Activated T-cell treated with anti-CD3 and anti-CD28 coated beads, Interleukin-2, amount 50 U/mL, for 24 hours (primary cell): ENCODE measurements at places on chromosomes 16 and 17.

DNA sequence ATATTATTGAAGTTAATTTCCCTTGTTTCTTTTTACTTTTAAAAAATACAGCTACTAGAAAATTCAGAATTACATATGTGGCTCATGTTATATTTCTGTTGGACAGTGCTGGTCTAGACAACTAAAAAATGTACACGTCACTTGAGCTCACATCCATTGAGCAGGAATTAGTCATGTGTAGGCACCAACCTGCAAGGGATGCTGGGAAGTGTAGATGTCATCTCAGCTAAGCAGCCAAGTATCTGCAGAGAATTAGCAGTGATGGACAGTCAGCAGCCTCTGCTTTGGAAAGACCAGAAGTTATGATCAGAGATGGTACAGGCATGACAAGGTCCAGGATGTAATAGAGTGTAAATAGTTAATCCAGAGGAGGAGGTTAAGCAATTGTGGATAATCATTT, 87.1 kb upstream of the HS3ST2 start:
- DNase-seq: no peak

GRCh38 chr16:48330841-48331192, 54.4 kb downstream of the SIAH1 start:
- no peak for DNase-seq

GRCh38 chr17:48553826-48554225, 8.9 kb upstream of the HOXB2 start:
- no peak for DNase-seq

DNA sequence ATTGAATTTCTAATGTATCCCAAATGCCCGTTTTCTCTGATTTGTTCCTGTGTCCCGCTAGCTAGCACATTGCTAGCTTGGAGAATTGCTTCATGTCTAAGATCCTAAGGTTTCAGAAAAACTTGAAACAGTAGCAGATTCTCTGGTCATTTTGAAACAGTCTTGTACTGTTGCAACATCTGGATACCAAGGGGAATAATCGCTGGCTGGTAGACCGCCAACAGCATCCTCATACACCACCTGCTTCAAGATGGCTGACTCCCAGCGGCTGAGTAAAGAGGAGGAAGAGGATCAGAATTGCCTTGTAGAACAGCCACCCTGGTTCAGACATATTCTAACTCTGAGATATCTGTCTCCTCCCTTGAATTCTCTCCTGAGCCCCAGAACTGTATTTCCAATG, 226.7 kb upstream of the ELAC2 start:
- DNase-seq: no peak

GRCh38 chr16:69626256-69626655, 60.5 kb downstream of the NFAT5 start:
- no peak for DNase-seq

GRCh38 chr16:85555719-85556455, 57.2 kb upstream of the GSE1 start:
- DNase-seq: no peak

DNA sequence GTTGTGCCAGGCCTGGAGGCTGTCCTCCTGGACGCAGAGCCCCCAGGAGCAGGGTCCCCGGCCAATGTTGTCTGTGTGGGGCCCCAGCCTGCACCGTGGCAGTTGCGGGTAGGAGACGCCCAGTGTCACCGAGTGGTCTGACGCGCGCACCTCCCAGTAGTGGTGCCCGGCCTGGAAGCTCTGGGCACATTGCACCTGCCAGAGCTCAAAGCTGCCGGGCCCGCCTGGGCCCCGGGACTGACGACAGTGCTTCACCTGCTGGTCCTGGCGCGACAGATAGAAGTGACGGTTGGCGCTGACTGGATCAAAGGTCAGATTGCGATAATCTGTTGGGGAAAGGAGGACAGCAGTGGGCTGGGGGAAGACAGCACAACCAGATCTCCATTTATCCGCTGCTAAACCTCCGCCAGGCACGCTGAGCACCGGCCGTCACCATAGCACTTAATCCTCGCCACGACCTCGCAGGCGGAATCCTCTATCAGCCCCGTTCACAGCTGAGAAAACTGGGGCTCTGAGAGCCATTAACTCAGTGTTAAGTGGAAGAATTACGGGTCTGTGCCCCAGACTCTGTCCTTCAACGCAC, 5.6 kb downstream of the TRIM65 start:
- DNase-seq: no peak

GRCh38 chr16:74623214-74623838, 16.4 kb upstream of the GLG1 start:
- DNase-seq: peak; percentile 37

DNA sequence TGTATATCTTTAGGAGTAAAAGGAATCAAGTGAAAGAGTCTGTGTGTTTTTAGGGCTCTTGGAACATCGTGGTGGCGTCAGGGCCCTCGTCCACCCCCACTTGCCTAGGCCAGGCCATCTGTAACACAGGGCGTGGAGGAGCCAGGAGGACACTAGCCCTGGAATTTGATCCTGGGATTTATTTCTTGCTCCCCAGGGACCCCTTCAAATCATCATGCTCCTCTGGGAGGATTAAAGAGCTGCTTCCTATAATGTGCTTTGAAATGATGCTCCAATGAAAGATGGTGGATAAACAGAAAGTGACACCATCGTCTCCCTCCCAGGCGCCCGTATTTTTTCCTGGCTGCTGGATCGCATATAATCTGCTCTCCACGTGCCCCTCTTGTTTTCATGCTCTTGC, 113.3 kb downstream of the AATF start:
- no peak for DNase-seq

DNA sequence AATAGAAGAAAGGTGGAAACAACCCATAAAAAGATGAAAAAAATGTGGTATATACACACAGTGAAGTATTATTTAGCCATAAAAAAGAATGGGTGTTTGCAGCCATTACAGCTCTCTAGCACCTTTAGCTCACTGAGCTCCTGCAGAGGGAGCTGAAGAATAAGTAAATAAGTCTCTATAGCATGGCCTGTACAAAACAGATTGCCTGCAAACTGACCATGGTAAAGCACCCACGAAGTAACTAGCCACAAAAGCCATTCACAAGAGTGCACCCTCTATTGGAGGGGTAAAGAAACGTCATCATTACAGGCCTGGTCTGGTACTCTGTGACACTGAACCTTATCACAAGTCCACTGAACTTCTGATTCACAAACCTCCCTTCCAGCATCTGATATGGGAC, 76.3 kb downstream of the USP32 start:
- no peak for DNase-seq

DNA sequence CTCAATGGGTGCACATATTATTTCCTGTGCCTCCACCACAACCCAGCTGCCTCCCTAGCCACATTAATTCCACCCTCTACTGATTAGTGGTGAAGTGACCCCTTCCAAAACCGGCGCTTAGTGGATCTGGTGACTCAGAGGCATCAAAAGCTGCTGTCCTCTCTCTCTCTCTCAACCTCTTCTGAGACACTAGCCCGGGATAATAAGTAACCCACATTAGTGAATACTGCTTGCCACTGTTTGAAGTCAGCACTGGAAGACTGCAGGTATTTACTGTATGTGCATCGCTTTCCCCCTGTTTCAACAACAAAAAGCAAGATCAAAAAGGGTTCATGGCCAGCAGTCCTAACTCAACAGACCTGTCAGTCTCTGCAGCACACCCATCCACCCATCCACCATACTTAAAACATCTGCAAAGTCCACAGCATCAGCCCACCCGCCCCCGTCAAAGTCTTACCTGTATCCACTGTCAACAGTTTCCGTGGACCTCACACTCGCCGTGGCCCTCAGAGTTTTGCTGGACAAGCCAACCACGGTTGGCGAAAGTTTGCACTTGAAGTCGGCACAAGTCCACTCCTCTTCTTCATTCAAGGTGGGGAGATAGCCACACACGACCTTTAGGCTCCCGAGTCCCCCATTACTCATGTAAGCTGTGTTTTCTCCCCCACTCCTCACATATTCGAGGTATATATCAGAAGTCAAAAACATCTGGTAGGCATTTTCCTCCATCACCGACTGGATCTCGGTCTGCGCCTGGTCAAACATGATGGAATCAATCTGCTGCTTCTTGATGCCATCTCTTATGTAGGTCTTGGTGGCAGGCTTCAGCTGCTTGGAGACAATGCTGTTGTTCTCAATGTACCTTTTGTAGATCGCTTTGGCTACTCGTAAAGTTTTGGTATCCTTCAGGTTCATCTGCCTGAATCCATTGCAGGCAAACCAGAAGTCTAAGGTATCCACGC, 3.8 kb downstream of the AXIN2 start:
- DNase-seq: no peak

GRCh38 chr17:66348584-66349165, 46.3 kb downstream of the PRKCA start:
- no peak for DNase-seq

- DNase-seq: peak; percentile 28
Observed at GRCh38 chr16:27243725-27244362, 24.7 kb downstream of the NSMCE1 start.

- no peak for DNase-seq
Observed at GRCh38 chr16:50437769-50438437, 69.1 kb upstream of the BRD7 start.

DNA sequence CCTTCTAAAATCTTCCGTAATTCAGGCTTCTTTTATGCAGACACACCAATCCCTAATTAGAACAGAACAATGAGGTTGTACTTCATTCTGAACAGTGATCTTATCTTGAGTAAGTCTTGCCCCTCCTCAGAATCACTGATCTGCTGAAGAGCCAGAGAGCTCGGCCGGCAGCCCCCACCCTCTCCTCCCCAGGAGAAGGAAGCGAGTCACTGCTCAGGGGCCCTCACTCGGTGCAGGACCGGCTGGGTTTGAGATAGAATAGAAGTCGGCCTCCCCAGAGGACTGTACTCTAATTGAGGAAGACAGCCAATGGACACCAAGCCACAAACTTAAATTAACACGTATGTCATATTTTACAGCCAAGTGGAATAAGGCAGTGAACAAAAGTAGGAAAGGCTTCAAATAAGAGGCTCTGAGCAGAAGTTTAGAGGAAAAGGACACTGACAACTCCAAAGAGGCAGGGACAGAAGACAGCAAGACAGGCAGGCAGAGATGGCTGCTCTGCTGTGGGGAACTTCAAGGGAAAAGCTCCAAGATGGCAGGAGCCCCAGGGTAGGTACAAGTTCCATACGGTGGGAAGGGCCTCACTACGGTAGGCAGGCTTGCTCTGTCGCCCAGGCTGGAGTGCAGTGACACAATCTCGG, 18.6 kb downstream of the CREBBP start:
- no peak for DNase-seq

GRCh38 chr17:41396996-41397660, at the start of gene KRT31:
Gene KRT31, minus strand, starts transcription at chr17:41397608. Its CDS starts 69 bp downstream, at chr17:41397539.
- no peak for DNase-seq
